ENCODE measurements at places on chromosomes 12 and 14.
A peak's percentile ranks its signal among the peaks of the same experiment; 100 is the strongest.

DNA sequence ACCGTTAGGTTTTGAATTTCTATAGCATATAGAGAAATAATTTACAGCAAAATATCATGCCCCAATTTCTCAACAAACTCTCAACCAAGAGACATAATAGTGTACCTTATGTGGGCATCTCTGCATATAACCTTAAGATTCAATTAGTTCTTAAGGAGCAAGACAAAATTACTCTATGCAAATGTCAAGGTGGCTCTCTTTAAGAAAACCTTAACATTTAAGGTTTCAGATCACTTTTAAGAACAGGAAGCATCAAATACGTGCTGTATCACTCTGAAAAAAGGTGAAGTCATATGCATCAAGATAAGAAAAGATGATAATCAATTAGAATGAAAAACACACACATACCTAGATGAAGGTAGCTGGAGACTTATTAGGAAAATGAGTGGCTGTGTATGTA is 728.0 kb downstream of the FLRT2 start:
- DNase-seq = no peak

DNA sequence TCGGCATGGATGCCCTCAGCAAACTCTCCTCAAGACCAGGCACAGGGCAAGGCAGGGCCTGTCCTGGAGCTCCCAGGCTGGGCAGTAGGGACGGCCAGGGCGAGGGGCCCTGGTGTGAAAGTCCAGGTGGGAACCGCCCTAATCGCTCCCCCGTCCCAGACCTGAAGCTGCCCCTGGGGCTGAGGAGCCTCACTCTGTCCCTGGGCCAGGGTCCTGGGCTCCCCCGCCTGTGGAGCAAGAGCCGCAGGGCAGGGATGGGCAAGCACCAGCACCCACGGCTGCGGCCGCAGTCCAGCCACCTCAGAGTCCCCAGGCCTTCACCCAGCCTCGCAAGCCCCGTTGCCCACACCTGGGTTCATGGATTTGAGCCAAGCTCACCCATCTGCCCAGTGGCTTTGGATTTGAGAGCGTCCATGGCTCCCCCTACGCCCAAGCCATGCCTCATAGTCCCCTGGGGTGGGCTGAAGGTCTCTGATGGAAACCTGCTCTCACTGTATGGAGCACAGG is 102.4 kb upstream of the C14orf180 start:
- DNase-seq = no peak

GRCh38 chr14:34461334-34462131 is 507 bp downstream of the SPTSSA start:
- peak; percentile 35 for DNase-seq

GRCh38 chr12:81084811-81085350 is 7.0 kb downstream of the ACSS3 start:
- no peak for DNase-seq

GRCh38 chr12:116508145-116509121 is 50.7 kb upstream of the MAP1LC3B2 start:
- DNase-seq = no peak

- peak; percentile 22 for DNase-seq
Measured at GRCh38 chr14:52355526-52355925, 41.4 kb downstream of the PTGER2 start.

- DNase-seq = no peak
Measured at GRCh38 chr14:20468764-20469241, 403 bp upstream of the PNP start.

GRCh38 chr12:106903241-106903945 is 52.3 kb upstream of the TMEM263 start:
- peak; percentile 13 for DNase-seq

DNA sequence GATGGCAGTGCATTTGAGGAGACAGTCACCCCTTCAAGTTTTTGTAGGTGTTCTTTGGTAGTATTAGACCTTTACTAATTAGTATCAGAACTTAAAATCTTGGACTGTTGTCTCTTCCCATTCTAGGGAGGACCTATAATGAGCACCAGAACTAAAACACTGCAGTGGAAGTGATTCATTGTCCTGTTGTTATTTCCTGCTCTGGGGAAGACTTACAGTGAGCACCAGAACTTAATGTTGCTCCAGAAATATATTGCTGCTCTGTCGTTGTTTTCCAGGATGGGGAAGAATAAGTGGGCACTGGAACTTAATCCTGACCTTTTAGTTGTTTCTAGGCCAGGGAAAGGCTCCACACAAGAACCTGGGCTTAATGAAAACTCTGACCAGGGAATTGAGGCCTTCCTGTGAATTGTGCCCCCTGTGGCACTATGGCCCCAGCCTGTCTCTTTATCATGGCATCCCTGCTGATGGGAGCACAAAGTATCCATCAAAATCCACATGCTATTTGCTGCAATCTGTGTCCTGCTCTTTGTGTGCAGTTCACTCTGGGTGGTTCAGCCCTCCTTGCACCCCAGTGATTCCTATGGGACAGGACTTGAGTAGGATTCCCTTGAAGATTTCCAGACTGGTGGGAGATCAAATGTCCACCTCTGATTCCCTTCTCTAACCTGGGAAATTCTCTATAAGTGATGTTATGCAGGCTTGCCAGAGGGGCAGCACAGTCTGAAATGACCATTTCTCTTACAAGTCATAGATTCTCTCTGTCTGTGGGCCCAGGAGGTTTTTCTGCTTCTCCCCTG is 175.8 kb downstream of the PAWR start:
- no peak for DNase-seq

DNA sequence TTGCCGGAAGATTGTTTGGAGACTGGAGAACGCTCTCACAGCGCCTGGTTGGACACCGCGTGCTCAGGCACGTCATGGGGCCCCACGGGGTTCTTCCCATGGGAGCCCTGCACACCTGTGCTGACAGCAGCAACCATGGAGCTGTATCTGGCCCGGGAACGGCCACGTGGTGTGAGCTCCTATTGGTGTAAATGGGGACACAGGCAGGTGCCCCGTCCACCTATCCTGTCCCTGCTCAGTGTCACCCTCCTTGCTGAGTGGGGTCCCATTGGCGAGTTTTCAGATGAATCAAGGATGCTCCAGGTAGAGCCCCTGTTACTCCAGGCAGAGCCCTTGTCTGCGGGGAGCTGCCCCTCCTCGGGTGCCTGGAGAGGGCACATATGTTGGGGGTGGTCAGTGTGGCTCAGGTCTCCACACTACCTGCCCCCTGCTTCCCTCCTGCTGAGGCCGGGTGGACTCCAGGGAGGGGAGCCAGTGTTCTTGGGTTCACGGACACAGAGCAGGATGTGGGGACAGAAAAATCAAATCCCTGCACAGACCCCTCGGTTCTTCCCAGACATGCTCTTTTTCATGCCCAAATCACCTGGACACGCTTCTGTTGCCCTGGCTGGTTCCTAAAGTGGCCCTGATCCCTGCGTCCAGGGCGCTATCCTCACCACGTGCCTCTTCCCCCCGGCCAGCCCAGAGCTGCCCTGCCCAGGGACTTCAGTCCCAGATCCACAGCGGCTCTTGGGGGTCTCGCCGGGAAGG is 250.1 kb downstream of the ADGRD1 start:
- no peak for DNase-seq

DNA sequence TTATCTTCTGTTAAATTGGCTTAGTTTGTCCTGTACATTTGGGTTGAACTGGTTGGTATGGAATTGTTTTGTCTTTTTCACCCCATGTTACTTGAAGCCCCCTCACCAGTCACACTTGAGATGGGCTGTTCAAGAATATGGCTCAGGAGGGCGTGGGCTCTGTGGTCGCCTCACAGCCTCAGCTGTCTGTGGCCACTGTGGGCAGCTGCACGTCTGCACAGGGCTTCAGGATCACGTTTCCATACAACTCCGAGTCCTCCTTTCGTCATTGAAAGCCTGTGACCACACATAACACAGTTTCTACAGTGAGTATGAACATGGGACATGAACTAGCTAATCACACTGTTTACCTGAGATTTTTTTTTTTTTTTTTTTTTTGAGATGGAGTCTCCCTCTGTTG is 81.3 kb downstream of the MOK start:
- no peak for DNase-seq

DNA sequence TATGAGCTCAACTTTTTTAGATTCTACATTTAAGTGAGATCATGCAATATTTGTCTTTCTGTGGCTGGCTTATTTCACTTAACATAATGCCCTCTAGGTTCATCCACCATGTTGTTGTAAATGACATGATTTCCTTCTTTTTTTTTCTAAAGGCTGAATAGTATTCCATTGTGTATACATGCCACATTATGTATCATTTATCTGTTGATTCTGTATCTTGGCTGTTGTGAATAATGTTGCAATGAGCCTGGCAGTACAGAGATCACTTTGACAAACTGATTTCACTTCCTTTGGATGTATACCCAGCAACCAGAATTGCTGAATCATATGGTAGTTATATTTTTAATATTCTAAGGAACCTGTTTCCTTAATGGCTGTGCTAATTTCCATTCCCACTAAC is 19.1 kb downstream of the FBXW8 start:
- no peak for DNase-seq

DNA sequence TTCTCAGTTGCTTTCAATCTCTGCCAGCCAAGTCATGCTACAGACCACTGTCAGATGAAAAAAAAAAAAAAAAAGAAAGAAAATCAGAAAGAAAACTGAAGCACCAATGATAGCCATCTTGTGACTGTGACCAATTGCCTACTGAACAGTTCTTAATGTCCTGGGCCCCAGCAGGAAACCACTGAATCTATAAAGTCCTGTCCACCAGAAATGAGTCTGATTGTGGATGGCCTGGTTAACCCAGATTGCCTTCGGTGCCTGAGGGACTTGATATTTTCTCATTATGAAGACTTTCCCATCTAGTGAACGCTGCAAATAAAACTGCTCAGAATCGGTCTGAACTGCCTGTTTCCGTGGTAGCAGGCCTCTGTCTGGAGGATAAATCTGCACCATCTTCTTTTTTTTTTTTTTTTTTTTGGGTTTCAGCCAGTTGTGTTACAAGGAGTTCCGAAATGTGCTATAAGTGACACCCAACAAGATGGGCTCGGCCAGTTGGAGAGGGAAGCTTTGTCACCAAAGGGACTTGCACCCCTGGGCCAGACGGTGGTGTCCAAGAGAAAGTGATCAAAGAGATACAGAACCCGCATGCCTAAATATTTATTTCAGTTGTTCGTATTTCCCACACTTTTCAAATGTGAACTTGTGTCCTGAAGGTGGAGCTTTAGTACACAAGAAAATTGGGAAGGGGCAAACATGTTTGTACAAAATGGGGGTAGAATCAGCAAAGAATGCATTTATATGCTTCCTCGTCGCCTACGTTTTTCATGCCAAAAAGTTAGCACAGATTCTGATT is 3.0 kb upstream of the PLXNC1 start:
- peak; percentile 39 for DNase-seq

GRCh38 chr12:6968426-6968825 is 2.0 kb downstream of the PHB2 start:
- DNase-seq = no peak

DNA sequence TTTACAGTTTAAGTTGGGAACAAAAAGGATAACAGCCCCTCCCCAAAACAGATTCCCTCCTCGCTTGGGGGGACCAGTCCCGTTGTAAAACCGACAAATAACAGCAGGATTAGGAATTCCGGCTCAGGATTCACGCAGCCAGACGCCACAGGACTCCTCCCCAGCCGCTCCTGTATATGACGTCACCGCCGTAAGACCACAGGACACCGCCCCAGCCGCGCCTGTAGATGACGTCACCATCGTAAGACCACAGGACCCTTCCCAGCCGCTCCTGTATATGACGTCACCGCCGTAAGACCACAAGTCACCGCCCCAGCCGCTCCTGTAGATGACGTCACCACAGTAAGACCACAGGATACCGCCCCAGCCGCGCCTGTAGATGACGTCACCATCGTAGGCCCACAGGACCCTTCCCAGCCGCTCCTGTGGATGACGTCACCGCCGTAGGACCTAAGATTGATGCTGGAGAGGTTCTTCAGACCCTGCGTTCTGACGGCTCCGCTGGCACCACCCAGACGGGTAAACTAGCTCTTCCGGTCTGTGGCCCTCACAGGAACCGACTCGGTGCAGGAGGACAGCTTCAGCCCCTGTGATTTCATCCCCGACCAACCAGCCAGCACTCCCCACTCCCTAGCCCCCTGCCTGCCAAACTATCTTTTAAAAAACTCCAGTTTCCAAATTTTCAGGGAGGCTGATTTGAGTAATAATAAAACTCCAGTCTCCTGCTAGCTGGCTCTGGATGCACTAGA is 43.9 kb upstream of the FBRSL1 start:
- DNase-seq = peak; percentile 49

- peak; percentile 6 for DNase-seq
Measured at GRCh38 chr12:133203344-133204263, 22.3 kb downstream of the ZNF268 start.

DNA sequence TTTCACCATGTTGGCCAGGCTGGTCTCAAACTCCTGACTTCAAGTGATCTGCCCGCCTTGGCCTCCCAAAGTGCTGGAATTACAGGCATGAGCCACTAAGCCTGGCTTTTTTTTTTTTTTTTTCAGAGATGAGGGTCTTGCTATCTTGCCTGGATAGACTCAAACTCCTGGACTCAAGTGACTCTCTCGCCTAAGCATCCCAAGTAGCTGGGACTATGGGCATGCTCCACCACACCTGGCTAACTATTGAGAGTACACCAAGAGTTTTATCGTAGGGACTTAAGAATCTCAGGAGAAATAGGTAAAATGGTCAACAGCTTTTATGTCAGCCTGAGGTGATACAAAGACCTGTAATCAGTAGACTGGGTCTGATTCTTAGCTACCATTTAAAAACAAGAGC is 31.2 kb upstream of the SIX1 start:
- DNase-seq = no peak

DNA sequence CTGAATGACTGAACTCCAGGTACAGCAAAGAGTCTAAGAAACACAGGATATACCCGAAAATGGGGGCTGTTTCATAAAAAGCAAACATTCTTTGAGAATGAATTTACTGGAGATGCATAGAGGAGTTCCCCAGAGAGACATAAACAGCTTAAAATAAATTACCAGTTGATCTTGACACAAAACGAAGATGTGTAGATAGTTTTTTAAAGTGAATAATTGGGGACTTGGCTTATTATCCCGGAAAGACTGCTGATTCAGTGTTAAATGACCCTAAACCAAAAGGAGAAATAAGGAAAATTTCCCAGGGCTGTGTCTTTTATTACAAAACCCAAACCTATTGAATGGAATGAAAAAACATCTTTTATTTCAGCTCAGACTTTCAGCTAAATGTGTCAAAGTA is 1052.8 kb upstream of the TMEM132C start:
- no peak for DNase-seq

DNA sequence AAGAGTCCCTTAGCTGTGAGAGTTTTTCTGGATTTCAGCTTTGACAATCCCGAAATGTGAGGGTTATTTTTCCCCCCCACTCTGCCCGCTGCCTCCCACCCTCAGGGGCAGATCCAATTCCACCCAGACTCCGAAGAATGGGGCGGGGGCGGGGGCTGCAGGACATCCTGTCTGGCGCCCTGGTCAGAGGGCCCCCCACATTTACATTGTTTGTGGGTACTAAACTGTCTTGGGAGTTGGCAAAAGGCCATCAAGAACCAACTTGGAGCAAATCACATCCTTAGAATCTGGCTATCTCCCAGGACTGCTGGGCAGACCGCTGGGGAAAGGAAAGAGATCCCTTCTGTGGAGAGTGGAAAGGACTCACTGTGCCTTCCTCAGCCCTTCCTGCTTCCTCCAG is 2.4 kb downstream of the EMP1 start:
- no peak for DNase-seq
